HuH-7 (cell line): ENCODE measurements at places on chromosomes 6 and 20.

- no peak for DNase-seq
Observed at GRCh38 chr6:17395112-17395511, 1.7 kb downstream of the CAP2 start.

DNA sequence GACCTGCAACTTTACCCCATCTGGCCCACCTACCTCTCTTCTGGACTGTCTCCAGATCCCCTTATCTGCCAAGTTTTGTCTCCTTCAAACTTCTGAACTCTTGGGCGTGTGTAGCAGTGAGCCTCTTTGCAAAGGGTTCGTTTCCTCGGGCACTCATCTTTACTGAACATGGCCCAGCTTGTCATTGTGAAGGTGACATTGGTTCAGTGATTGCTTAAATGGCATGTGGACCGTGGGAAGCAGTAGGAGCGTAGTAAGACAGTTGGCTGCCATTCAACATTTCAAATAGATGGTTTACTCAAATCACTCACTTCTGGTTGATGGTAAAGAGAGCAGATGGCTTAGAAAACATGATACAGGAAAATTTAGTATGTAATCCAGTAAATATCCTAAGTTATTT is 34.8 kb upstream of the KIF25 start:
- no peak for DNase-seq

DNA sequence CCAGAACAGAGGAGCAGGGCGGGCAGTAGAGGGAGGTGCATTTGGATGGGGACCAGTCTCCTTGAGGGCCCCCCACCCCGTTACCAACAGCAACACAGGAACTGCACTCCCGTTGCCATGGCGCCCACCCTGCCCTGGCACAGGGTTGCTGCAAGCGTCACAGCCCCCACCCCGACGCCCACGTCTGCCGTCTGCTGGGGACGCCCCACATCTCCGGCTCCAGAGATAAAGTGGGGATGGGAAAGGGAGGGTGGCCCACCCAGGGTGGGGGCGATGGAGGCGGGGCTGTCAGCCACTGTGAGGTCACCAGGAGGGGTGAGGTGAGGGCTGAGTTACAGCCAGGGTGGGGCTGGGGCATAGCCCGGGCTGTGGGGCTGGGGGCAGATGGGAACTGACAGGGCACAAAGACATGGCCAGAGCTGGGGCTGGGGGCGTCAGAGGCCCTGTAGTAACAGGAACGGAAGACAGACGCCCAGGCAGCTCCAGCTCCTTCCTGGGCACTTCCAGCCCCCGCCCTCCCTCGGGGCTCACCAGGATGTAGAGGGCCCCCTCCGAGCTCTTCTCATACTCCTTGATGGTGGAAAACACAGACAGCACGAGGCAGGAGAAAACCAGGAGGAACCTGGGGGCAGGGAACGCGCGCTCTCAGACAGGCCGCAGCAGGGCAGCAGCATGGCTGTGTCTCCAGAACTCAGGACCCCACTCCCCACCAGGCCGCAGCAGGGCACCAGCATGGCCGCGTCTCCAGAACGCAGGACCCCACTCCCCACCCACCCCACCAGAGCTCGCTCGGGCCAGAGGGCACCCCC is 26.0 kb downstream of the KCNQ2 start:
- no peak for DNase-seq

- no peak for DNase-seq
Observed at GRCh38 chr6:24441599-24441904, 38.8 kb downstream of the MRS2 start.

- no peak for DNase-seq
Observed at GRCh38 chr6:155779456-155779855, 323.8 kb upstream of the NOX3 start.

DNA sequence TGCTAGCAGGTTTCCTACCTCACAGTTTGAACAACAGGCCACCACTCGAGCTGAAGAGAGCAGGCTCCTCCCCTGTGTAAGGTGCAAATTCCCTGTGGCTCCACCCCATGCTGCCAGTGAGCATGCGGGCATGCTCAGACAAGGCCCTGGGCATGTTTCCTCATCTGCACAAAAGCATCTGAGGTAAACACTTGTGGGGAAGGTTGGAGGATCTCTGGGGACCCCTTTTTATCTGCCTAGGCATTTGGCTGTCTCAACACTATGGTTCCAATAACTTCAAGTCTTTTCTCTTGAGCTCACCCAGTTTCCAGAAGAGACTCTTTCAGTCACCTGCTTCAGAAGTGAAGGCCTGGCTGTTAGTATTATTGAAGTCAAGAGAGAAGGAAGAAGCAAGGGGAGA is 9.4 kb downstream of the C6orf58 start:
- DNase-seq = no peak

GRCh38 chr6:135667691-135668455 is 170.3 kb upstream of the AHI1 start:
- no peak for DNase-seq

- DNase-seq = no peak
Observed at GRCh38 chr6:6434723-6435122, 114.3 kb upstream of the F13A1 start.
